AML-193 (cell line): ENCODE measurements at places on chromosomes 13 and 19.

DNA sequence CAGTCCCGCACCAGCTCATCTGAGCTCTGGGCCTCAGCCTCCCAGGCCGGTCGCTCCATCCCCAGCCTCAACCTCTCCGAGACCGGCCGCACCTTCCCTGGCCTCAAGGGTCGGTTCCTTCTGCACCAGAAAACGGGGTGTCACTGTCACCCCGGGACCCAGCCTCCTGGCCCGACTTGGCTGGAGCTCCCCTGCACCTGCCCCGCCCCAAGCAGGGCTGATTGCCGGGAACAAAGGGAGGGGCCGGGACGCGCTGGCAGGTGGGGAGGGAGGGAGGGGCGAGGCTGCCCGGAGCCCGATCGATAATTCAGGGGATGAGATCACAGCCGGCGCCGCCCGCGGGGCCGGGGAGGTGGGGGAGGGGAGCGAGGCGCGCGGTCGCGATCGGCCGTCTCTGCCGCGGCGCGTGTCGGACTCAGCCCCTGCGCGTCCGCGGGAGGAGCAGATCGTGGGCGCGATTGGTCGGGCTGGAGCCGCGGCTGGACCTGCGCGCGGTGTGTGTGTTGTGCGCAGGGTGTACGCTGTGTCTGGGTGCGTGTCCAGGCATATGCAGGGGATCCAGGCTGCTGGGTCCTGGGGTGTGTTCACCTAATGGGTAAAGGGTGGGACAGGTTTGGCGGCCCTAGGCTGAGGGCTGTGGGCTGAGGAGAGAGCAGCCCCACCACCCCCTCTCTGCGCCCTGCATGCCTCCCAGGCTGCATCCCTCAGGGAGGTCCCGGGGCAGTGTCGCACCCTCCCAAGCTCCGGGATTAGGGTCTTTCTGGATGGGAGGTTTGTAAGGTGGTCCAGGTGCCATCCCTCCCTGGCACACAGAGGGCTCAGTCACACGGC lies 1.1 kb upstream of the SHC2 start:
- DNase-seq, result no peak

GRCh38 chr13:93951951-93952350 lies 527.5 kb downstream of the DCT start:
- no peak for DNase-seq

DNA sequence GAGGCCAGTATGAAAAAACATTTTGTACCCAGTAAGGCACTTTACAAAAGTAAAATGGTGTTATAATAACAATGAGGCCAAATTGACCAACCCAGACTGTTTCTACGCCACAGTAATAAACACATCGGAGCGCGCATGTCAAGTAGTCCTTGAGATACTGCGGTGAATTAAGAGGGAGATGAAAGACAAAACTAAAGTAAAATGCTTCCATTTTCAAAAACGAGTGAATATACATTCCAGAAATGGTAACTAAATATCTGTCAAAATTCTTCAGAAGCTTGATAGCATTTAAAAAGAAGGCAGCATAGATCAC lies 19.0 kb downstream of the N4BP2L1 start:
- DNase-seq, result no peak

DNA sequence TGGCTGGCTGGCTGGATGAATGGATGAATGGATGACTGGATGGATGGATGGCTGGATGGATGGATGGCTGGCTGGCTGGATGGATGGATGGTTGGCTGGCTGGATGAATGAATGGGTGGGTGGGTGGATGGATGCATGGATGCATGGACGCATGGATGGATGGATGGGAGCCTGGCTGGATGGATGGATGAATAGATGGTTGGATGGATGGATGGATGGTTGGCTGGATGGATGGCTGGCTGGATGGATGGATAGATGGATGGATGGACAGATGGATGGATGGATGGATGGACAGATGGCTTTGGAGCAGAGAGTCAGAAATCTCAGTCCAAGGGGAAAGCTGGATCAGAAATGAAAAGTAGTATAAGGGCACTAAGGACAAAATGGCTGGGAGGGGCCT lies 106.4 kb upstream of the SERP2 start:
- DNase-seq, result no peak

DNA sequence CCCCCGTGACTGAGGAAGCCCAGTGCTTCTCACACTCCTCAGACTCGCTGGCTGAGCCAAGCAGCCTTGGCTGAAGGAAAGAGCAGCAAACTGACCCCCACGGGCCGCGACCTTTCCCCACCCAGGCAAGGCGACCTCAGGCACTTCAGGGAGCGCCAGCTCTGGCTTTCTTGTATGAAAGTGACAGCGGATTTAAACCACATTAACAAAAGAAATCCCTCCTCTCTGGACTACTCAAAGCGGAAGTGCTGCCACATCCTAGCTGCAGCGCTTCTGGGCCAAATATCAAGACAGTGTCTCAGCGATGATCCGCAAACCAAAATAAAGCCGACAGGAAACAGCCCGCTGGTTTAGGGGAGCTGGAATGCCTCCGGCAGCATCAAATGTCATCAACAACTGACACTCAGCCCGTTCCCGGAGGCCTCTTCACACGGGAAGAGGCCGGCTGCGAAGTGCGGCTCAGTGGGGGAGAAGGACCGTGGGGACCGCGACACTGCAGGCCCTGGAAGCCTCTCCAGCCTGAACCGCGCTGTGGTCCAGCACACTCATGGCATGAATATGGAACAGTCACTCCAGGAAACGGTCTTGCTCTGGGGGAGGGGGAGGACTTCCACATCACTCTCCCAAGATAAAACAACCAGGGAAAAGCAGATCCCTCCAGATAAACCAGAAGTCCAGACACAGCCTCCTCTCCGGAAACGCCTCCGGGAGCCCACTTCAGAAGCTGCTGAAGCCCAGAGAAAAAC lies 1.4 kb downstream of the RASA3 start:
- DNase-seq, result peak; percentile 89

DNA sequence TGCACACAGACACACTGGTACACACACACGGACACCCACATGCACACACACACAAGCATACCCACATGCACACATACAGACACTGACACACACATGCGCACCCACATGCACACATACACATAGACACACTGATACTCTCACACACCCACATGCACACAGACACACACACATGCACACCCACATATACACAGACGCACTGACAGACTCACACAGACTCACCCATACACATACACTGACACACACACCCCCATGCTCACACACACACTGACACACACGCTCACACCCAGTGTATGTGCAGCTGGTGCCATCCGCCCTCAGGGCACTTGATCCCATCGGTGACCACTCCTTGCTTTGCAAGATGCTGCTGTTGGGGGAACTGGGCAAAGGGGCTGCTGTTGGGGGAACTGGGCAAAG lies 9.7 kb upstream of the RASA3 start:
- no peak for DNase-seq

GRCh38 chr13:92574499-92574898 lies 652.1 kb upstream of the GPC6 start:
- no peak for DNase-seq
